SJSA1 (cell line): ENCODE measurements at places on chromosomes 3 and 15. TPM values are rescaled to one million over a fixed set of nuclear protein-coding genes. Genes with fewer than 3 reads are reported as not detected.

GRCh38 chr3:114418107-114418506 lies 124.3 kb downstream of the TIGIT start:
- peaks cover 52% of the 10 kb centered on the region for H3K4me1 ChIP-seq
- H3K27me3 ChIP-seq = no peaks in the 10 kb centered on the region
- H3K36me3 ChIP-seq = no peaks in the 10 kb centered on the region

DNA sequence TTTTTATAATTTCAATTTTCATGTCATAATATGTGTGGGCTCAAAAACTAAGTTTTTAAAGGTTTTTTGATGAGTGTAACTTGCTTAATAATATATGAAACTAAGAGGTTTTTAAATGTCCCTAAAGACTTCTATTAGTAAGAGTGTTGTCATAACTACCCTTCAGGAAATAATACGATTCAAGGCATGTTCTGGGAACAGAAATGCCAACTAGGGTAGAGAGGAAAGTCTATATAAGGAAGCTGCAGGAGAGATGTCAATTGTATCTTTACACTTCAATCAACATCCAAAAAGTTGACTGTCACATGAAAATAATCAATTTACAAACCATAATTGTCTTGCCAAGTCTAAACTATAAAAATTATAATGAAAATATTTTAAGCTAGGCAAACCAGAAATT lies 76.3 kb downstream of the SMARCC1 start:
- no peak for DNase-seq
- peaks cover 54% of the 10 kb centered on the region for H3K36me3 ChIP-seq
- H3K27me3 ChIP-seq = no peaks in the 10 kb centered on the region
- H3K4me3 ChIP-seq = no peak overlapping the region
- peaks cover 13% of the 10 kb centered on the region for H3K4me1 ChIP-seq
- H3K27ac ChIP-seq = no peak overlapping the region

DNA sequence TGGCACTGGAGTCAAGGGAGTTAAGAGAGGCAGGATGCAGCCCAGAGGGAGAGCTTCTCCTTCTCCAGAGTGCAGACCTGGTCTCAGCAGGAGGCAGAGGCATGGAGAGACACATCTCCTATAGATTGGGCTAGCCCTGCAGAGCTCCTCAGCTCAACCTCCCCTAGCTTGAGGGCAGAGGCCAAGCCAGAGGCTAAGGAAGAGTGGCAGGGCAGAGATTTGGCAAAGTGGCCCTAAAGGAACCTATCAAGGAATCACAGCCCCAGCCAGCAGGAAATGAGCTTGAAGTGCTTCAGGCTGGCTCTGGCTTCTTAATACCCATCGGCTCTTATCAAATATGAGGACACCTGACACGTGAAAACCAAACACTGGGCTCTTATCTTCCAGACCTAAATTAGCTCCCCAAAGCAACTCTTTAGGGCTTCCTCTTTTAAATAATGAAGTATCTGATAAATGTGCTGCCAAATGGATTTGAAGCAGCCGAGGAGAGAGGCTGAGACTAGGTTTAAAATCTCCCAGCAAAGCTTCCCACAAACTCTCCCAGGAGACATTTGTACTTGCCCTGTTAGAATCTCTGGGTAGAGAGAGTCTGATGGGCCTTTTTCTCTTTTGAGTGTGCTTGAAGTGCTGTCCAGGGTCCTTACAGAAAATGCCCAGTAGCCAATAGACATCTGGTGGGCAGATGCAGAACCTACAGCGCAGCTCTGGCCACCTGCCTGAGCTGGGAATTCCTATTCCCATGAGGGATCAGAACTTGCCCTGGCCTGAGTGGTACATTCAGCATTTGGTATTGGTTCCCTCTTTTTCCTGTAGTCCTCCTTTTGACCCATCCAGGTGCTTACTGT lies 271.4 kb downstream of the CLSTN2 start:
- H3K27ac ChIP-seq = no peak overlapping the region
- H3K36me3 ChIP-seq = no peaks in the 10 kb centered on the region
- DNase-seq = no peak
- no peaks in the 10 kb centered on the region for H3K4me1 ChIP-seq

GRCh38 chr3:101571028-101571895 lies 2.7 kb upstream of the PCNP start:
- no peak for DNase-seq
- H3K4me1 ChIP-seq = peaks cover 27% of the 10 kb centered on the region
- H3K27me3 ChIP-seq = no peaks in the 10 kb centered on the region
- no peak overlapping the region for H3K27ac ChIP-seq
- H3K36me3 ChIP-seq = peaks cover 16% of the 10 kb centered on the region
- H3K4me3 ChIP-seq = no peak overlapping the region

DNA sequence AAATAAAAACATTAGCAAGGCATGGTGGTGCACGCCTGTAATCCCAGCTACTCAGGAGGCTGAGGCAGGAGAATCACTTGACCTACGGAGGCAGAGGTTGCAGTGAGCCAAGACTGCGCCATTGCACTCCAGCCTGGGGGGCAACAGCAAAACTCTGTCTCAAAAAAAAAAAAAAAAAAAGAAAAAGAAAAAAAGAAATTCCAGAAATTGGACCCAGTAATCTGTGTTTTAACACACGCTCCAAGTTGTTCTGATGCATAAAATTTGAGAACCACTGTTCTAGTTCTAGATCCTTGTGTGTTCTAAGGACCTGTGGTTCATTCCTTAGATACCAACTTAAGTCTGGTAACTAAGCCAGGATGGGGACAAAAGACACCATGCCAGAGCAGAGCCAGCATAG lies 2.6 kb downstream of the PARP6 start:
- H3K36me3 ChIP-seq = peaks cover 47% of the 10 kb centered on the region
- DNase-seq = no peak
- H3K4me1 ChIP-seq = peaks cover 10% of the 10 kb centered on the region
- H3K27ac ChIP-seq = no peak overlapping the region

- H3K4me1 ChIP-seq = peaks cover 23% of the 10 kb centered on the region
- no peaks in the 10 kb centered on the region for H3K27me3 ChIP-seq
- peaks cover 95% of the 10 kb centered on the region for H3K36me3 ChIP-seq
- no peak overlapping the region for H3K27ac ChIP-seq
- H3K4me3 ChIP-seq = no peak overlapping the region
Observed at GRCh38 chr15:89329329-89330084, 5.1 kb downstream of the POLG start.

DNA sequence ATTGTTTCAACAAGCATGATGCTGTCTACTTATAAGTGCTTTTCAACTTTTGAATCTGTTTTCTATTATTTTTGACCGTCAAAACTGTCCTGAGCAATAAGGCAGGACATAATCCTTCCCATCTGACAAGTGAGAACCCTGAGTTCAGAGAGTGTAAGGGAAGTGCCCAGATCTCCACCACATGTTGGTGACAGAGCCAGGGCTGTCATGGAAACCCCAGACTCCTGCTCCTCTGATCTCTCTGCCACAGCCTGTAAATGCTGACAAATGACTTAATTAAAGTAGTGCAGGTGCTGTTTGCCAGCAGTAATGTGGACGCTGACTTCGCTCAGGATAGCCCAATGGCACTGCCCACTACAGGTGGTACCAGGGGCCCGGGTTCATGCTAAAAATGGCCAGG lies 40.3 kb downstream of the SPSB4 start:
- H3K4me3 ChIP-seq = no peak overlapping the region
- no peak overlapping the region for H3K27ac ChIP-seq
- no peaks in the 10 kb centered on the region for H3K4me1 ChIP-seq
- DNase-seq = no peak
- peaks cover 5% of the 10 kb centered on the region; the same call in 1 of the 2 replicates for H3K27me3 ChIP-seq

DNA sequence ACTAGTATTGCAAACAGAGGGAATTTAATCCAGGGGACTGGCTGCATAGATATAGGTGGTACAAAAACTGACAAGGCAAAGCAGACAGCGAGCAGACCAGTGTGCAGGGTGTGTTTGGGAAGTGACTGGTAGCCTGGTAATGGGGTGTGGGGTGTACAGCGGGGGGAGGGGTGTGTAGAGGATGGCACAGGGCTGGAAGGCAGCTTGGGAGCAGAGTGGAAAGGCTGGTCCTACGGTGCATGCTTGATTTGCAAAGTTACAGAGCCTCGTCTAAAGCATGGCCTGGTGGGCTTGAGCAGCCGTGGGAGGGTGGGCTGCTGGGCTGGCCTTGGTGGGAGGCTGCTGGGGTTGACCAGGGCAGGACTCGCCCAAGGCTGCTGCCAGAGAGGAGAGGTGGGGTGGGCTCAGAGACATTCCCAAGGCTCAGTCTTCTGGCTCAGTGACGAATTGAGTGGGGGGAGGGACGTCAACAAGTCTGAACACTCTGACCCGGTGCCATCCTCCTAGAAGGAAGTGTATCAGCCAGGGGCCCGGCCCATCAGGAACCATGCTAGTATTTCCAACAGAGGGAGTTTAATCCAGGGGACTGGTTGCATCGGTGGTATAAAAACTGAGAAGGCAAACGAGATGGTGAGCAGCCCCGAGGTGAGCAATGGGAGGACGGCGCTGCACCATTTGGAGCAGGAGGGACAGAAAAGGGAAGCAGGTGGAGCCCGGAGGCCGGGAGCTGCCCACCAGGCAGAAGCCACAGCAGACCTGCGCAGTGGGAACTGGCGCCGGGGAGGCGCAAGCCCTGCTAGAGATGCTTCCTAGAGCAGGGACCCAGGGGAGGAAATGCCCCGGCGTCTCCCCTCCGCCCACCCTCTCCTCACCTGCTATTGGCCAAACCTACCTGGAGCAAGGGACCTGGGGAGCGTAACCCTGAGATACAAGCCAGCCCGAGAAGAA lies 29.2 kb downstream of the CPN2 start:
- H3K27ac ChIP-seq = no peak overlapping the region
- no peak for DNase-seq
- H3K4me3 ChIP-seq = no peak overlapping the region
- H3K27me3 ChIP-seq = no peaks in the 10 kb centered on the region
- peaks cover 18% of the 10 kb centered on the region for H3K4me1 ChIP-seq

GRCh38 chr3:144774897-144775296 lies 803.3 kb downstream of the DIPK2A start:
- DNase-seq = no peak
- H3K27me3 ChIP-seq = no peaks in the 10 kb centered on the region
- no peaks in the 10 kb centered on the region for H3K4me1 ChIP-seq
- no peaks in the 10 kb centered on the region for H3K36me3 ChIP-seq

- peak overlapping the region; percentile 54 for H3K27ac ChIP-seq
- H3K27me3 ChIP-seq = no peaks in the 10 kb centered on the region
- H3K4me1 ChIP-seq = peaks cover 44% of the 10 kb centered on the region
- peak; percentile 80 for DNase-seq
- H3K36me3 ChIP-seq = peaks cover 61% of the 10 kb centered on the region
Observed at GRCh38 chr3:53243165-53243564, 12.7 kb downstream of the TKT start.

DNA sequence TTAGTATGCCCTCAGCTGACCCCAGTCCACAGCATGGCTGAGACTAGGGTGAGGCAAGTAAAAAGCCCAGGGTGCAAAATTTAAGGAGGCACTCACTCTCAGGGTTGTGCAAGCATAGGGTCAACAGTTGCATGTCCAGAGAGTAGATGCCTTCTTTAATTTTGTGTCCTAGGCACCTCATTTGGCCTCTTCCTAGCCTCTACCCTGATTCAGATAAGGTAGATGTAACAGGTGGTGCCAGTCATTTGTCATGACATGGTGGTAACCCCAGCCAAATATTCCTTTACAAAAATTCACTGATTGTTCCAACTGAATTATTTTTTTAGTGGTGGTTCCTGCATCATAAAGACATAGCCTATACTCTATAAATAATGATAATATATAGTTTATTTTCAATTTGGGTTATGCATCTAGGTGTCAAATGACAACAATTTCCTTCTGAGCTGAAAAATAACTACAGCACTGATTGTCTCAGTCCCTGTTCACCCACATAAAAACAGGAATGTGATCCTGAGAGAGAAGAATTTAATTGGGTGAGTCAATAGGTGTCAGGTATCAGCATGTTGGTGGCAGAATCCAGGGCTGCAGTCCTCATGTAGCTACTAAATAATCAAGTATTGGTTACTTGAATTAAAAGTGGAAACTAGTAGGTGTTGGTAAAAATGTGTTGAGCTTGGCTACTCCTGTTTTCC lies 44.2 kb upstream of the TIPARP start:
- no peaks in the 10 kb centered on the region for H3K27me3 ChIP-seq
- no peak for DNase-seq
- H3K4me1 ChIP-seq = 0 out of 2 replicates have a peak, but pooled peaks cover 4% of the 10 kb centered on the region
- no peak overlapping the region for H3K27ac ChIP-seq
- H3K36me3 ChIP-seq = no peaks in the 10 kb centered on the region

GRCh38 chr15:38886315-38887163 lies 321.9 kb upstream of the RASGRP1 start:
- H3K27me3 ChIP-seq = no peaks in the 10 kb centered on the region
- peaks cover 41% of the 10 kb centered on the region for H3K4me1 ChIP-seq
- H3K4me3 ChIP-seq = no peak overlapping the region
- no peaks in the 10 kb centered on the region for H3K36me3 ChIP-seq
- DNase-seq = no peak

- no peaks in the 10 kb centered on the region for H3K4me1 ChIP-seq
- H3K4me3 ChIP-seq = no peak overlapping the region
- no peak overlapping the region for H3K27ac ChIP-seq
- H3K27me3 ChIP-seq = no peaks in the 10 kb centered on the region
Observed at GRCh38 chr3:49732597-49732996, 8.8 kb upstream of the GMPPB start.

DNA sequence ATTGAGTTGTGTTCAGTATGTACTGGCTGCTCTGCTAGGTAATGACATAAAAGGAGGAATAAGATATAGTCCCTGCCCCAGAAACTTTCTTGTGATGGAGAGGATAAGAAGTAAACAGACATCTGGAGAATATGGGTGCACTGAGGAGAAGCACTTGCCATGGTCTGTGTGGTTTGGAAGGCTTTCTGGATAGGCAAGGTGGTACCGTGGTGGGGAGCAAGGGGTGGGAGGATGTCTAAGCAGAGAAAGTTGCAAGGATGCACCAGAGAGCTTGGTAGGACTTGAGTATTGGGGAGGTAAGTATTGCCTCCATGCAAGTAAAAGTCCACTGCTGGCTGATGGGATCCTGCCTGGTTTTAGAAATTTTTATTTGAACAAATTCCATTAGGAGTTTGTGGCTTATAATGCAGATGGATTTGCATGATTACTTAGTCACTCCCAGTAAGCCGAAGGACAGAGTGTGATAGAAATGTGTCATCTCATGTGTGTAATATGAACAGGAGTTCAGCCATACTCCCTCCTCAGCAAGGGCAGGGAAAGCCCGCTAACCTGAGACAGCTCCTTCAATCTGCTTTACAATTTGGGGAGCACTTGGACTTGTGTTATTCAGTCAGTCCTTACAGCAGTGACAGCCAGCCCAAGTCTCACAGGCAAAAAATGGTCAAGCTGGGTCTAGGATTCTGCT lies 53.6 kb downstream of the CLSTN2 start:
- no peak overlapping the region for H3K4me3 ChIP-seq
- H3K36me3 ChIP-seq = no peaks in the 10 kb centered on the region
- no peaks in the 10 kb centered on the region for H3K27me3 ChIP-seq
- H3K4me1 ChIP-seq = no peaks in the 10 kb centered on the region

- no peaks in the 10 kb centered on the region for H3K36me3 ChIP-seq
- H3K4me3 ChIP-seq = no peak overlapping the region
- H3K27ac ChIP-seq = no peak overlapping the region
- no peak for DNase-seq
Observed at GRCh38 chr15:64782751-64783150, 7.4 kb upstream of the RBPMS2 start.

NEO1 gene
- 20.7 and 28.3 TPM in 2 replicates for total RNA-seq

ZMYND10 gene
- 0.97 TPM in 1 of 2 replicates, not detected in the other for total RNA-seq

THAP10 gene
- total RNA-seq = 3.9 and 10.7 TPM in 2 replicates

PGBD4 gene
- 1.5 and 2.5 TPM in 2 replicates for total RNA-seq

SAMMSON gene
- not detected in 2 replicates for total RNA-seq
